Fibroblast of villous mesenchyme (primary cell): ENCODE measurements at places on chromosomes 5 and 9.
A peak's percentile ranks its signal among the peaks of the same experiment; 100 is the strongest.

GRCh38 chr9:137156567-137157375, 13.1 kb downstream of the LRRC26 start:
- peak; percentile 59 for DNase-seq

GRCh38 chr5:74640450-74640953, at the start of gene ENC1:
Gene ENC1 (minus strand): TSS chr5:74640728. CDS start chr5:74636485, 4,243 bp downstream.
- DNase-seq, result peak; percentile 89

- no peak for DNase-seq
Measured at GRCh38 chr5:7493081-7493480, 97.1 kb downstream of the ADCY2 start.

DNA sequence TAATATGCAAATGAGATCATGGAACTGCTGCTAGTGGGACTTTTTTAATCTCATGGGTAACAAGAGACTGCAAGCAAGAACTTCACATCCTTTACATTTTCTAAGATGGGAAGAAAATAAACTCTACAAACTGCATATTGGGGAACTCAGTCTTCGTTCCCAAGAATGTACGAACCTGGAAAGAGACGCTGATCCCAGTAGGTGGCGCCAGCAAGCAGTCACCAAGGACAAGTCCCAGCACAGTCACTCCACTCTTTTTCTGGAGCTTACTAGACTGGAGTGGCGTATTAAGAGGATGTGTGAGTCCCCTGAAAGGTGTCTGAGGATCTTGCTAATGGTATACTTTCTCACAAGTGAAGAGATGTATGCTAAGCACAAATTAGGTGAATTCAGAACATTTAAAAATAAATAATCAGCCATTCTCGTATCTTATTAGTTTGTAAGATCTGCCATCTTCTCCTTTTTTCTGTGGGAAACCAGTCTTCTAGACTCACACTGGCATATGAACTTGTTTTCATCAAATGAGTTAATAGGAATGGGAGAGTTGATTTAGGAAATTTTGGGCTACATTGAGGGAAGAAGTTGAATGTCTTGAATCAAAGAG, 16.0 kb upstream of the PUM3 start:
- peak; percentile 57 for DNase-seq

- peak; percentile 70 for DNase-seq
Measured at GRCh38 chr5:113166852-113167366, 190.3 kb downstream of the DCP2 start.

- DNase-seq, result no peak
Measured at GRCh38 chr9:93952784-93953495, 2.2 kb downstream of the BARX1 start.

DNA sequence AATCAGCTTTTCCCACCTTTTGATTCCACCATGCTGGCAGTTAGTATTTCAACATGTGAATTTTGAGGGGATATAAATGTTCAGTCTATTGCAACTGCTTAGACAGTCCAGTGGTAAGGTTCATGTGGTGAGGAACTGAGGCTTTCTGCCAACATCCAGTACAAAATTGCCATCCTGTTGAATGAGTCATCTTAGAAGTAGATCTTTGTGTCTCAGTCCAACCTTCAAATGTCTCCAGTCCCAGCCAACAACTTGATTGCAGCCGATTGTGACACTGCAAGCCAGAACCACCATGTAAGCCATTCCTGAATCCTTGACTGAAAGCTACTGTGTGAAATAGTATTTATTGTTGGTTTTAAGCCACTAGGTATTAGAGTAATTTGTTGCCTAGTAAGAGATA, 331.5 kb upstream of the GRIN3A start:
- peak; percentile 9 for DNase-seq

DNA sequence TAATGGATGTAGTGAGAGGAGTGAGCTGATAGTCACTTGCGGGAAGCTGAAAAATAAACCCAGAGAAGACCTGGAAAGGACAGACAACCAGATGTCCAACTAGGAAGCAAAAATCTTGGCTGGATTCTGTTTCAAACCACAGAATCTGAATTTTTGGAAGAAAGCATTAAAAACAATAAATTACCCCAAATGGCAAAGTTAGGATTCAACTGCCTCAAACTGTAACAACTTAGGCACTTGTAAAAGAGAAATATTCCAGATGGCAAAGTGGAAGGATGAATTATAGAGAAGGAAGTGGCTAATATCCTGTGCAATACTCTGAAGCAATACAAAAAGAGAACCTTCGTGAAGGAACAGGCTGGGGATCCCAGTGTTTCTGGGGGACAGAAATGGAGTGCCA, 46.8 kb upstream of the SLIT3 start:
- peak; percentile 53 for DNase-seq

GRCh38 chr9:99778308-99778707, 43.4 kb upstream of the NR4A3 start:
- peak; percentile 34 for DNase-seq

- no peak for DNase-seq
Measured at GRCh38 chr5:161302559-161302958, 244.0 kb downstream of the GABRB2 start.

GRCh38 chr9:104903609-104904008, 24.3 kb downstream of the ABCA1 start:
- peak; percentile 39 for DNase-seq

DNA sequence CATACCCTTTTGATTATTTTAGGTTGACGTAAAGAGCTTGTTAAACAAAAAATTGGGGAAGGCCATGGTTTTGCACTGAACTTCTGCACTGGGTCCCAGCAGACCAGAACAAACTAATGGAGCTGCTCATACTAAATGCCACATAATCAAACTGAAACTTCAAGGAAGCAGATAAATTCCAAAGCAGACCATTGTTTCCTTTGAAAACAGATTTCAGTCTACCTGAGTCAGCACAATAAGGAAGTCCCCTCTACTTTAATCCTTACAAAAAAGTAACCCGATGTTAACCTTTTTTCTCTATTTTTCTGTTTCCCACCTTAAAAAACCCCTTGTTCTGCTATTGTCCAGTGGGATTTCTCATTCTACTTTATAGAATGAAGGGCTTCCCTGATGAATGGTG, 39.2 kb downstream of the WDR36 start:
- DNase-seq, result no peak

DNA sequence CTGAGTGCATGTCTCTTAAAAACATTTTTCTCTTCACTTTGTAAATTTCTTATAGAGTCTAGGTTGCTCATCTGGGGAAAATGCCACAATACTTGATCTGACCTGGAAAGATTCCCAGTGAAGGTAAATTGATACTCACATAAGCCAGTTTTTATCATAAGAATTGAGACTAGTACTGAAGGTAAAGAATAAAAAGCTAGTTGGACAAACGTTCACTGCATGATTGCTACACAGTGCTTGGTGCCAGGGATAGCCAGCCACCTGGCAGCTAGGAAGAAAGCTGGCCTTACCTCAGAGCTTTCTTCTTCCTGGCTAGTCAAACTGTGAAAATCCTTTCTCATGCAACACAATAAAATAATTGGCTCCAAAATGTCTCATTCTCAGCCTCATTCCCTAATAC, 77.1 kb downstream of the MUSK start:
- no peak for DNase-seq

DNA sequence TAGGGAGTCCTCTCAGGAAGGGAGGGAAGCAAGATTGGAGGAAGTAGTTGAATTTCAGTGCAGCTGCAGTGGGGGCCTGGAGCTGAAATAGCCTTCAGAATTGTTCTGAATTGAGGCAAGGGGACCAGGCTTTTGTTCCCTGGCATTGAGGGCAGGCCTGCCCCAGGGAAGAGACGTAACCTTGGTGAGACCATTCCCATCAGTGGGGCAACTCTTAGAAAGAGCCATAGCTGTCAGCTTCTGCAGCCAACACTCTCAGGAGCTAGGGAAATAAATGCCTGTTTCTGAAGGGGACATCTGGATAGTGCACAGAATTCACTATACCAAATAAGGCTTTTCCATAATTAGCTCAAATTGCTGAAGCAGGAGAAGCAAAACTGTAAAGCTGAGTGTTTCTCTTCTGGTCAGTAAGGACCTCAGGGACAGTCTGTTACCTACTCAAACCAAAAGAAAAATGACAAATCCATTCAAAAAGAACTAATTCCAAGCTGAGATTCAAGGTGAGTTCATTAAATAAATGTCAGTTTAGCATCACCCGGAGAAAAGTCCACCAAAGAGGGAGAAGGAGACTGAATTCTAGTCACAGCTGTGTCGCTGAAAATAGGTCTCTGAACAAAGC, 44.0 kb downstream of the LYRM7 start:
- no peak for DNase-seq

GRCh38 chr5:1658665-1659064, 134.9 kb upstream of the LPCAT1 start:
- DNase-seq, result no peak

- peak; percentile 52 for DNase-seq
Measured at GRCh38 chr5:142492781-142493281, 168.0 kb upstream of the SPRY4 start.

DNA sequence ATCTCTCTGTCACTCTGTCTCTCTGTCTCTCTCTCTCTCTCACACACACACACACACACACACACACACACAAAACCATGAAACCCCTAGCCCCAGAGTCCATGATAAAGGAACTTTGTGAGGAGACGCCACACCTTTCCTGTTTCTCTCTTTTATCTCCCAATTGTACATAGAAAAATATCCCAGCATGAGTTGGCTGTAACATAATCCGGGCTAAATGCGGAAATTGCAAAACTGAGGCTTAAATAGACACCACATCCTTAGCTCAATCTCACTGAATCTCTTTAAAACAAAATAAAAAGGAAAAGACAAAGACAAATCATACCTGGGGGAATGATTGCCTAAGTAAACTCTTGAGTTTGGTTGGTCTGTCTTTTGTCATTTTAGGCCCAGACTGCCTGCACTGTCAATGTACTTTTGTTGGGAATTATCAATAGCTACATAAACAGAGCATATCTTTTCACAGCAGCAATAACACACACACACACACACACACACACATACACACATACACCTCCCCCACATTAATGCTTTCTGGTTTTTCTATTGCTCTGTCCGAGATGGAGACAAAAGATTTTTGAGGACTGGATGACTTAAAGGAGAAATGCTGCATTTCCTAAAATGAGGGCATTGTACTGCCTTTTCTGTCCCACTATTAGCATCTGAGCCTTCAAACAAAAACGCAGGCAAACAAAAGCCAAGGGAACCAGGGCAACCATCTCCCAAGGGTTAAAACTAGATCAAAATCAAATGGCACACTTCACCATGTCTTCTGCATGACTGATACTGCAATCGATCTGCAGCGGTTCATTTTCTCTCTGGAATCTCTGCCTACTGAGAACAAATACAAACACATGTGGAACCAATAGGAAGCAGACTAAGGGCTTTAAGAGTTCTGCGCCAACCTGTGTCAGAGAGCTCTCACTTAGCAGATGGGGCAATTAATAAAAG, 321.5 kb downstream of the NFIB start:
- peak; percentile 37 for DNase-seq

GRCh38 chr9:33220681-33221567, 19.0 kb upstream of the SPINK4 start:
- no peak for DNase-seq

DNA sequence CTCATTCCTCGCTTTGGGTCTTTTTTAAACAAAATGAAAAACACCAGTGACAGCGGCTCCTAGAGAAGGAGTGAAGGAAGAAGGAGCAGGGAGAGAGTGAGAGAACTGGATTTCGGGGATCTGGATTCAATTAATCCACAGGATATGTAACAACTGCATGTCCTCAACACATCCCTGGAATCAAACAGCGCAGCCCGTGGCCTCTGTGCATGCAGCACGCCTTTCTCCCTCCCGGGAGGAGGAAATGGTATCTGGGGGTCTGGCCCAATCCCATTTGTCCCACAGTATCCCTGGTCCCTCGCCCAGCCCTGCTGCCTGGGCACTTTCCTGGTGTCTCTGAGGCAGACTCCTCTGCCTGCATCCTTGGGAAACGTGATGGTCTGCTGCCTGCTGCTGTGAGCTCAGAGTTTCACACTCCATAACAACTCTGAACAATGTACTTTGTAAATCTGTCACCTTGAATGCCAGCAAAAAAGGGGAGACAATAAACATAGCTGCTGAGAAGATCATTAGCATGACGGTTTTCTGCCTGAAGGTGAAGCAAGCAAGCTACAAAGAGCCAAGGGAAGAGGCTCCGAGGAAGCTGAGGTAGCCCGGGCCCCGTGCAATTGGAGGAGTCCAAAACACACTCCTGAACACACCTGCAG, 56.1 kb downstream of the PTCH1 start:
- no peak for DNase-seq
